Mesangial cell (primary cell): ENCODE measurements at places on chromosomes 3 and 15. TPM values are rescaled to one million over a fixed set of nuclear protein-coding genes. Genes with fewer than 3 reads are reported as not detected.

Gene ETV5
- 21.9 and 31.4 TPM in 2 replicates for total RNA-seq

Gene SLCO2A1
- 0.33 and 2.4 TPM in 2 replicates for total RNA-seq

Gene CTXND1
- total RNA-seq: not detected in 2 replicates

Gene ARMC8
- 22.4 and 32.4 TPM in 2 replicates for total RNA-seq

Gene BUB1B
- total RNA-seq: 3.9 and 73.0 TPM in 2 replicates
